NCI-H2107 (cell line): ENCODE measurements at places on chromosomes 3 and 15.

DNA sequence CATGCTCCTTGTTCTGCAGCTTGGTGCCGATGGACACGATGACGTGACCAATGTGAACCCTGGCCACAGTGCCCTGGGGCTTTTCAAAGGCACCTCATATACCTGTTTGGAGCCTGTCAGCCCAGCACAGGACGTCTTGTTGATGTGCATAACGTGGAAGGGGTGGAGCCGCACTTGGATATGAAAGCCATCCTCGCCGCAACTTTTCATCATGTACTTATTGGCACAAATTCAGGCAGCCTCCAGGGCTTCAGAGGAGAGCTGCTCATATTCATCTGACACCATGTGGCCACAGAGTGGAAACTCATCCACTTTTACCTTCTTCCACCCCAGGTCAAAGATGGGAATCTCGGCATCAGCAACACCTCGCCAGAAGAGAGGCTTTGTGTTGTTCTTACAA lies 24.7 kb downstream of the POPDC2 start:
- no peak for DNase-seq

- DNase-seq, result no peak
Measured at GRCh38 chr3:16807391-16807790, 77.4 kb upstream of the PLCL2 start.

- no peak for DNase-seq
Measured at GRCh38 chr15:86773736-86774135, 694.1 kb downstream of the AGBL1 start.

DNA sequence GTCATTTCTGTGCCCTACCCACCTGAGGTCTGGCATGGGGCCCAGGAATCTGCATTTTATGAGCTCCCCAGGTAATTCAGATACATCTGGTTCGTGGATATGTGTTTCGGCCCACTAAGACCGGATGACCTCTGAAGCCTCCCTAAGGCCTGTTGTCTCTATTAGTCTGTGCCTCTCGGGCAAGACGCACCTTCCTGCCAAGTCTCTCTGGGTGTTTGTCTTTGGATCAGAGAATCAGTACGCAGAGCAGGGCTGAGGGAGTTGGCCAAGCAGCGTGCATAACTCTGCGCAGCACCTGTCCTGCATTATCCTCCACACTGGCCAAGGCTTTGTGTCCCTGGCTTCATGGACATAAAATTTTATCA lies 181.0 kb downstream of the THSD4 start:
- no peak for DNase-seq

- peak; percentile 82 for DNase-seq
Measured at GRCh38 chr3:151146071-151146730, 56.8 kb downstream of the GPR171 start.

DNA sequence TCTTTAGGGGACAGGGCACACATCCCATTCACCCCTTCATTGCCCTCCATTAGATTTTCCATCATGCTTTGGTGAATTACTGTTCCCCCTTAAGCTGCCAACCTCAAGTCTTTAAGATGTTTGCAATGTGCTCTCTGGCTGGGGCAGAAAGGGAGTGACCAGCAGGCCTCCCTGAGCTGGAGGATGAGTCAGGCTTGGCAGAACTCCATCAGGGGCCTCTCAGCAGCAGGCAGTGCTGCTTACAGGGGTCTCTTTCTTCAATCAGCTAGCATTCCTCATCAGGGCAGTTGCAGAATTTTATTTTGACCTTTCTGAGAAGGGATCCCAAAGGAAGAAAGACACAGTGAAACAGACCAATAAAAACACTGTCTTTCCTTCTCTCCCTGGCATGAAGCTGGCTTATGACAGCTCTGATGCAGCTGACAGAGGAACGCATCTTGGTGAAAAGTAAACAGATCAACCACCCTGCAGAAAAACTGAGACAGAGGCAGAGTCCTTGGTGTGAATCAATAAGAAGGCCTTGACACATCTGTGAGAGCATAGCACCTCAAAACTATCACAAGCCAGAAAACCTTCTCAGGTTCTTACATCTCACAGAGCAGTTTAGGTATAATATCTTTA lies 88.7 kb upstream of the MRPL3 start:
- no peak for DNase-seq
